ENCODE measurements at places on chromosomes 2 and 18.

DNA sequence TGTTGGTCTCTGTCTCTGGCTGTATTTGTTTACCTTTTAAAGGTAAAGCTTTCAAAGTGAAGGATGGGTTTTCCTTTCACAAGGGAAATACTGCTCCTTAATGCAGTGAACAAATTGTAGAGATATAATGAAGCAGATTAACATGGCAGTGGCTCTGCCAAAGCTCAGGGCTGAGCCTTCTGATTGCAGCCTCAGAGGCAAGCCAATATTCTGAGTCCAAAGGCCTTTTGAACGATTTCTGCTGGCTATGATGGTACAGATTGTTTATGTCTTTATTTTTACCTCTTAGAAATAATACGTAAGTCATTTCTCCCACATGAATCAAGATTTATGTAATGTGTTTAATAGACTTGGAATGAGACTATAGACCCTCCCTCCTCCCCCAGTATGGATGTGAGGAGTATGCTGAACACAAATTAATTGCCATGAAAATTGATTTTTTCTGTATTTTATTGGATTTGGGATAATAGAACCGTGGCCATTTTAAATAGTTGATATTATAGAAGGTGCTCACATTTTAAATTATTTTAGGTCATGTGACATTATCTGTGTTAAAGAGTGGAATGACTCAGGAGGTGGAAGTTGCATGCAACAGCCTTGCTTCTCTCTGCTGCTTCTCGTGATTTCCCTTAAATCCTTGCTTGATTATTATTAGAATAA is 772 bp downstream of the SCN2A start:
- no peak for DNase-seq

DNA sequence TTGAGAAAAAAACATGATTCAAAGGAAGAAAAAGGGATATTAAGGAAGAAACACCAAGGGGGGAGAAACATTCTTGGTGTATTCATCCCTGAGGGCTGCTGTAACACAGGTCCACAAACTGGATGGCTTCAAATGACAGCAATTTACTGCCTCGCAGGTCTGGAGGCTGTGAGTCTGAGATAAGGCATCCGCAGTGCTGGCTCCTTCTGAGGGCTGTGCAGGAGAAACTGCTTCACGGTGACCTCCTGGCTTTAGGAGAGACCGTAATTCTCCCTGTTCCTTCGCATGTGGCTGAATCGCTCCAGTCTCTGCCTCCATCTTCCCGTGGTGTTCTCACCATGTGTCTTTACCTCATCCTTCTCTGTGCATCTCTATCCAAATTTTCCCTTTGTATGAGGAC is 490.7 kb downstream of the EIPR1 start:
- DNase-seq, result no peak

DNA sequence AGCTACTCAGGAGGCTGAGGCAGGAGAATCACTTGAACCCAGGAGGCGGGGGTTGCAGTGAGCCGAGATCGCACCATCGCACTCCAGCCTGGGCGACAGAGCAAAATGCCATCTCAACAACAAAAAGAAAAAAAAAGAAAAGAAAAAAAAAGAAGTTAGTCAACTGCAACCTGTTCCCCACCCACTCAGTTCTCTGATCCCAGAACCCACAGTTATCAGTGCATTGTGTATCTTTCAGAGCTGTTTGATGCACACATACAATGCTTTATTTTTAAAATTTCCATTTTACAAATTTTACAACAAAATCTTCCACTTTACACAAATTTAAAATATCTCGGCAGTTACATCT is 14.0 kb downstream of the RNU2-63P start:
- no peak for DNase-seq

GRCh38 chr2:61911510-61911909 is 6.0 kb downstream of the COMMD1 start:
- no peak for DNase-seq

DNA sequence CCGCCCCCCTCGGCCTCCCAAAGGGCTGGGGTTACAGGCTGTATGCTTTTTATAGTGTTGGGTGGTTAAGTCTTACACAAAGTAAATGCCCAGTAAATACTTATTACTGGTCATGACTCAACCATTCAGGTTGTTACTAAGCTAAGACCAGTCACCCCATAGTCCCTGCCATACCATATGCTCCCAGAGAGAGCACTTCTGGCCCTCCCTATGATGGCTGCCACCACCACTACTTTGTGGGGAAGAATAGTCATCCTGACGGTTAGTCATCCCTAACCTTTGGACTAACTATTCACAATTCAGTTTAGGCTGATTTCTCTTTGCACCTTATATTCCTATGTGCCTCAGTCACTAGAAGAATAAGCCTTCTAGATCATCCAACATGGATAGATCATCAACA is 42.0 kb upstream of the MSH2 start:
- no peak for DNase-seq

DNA sequence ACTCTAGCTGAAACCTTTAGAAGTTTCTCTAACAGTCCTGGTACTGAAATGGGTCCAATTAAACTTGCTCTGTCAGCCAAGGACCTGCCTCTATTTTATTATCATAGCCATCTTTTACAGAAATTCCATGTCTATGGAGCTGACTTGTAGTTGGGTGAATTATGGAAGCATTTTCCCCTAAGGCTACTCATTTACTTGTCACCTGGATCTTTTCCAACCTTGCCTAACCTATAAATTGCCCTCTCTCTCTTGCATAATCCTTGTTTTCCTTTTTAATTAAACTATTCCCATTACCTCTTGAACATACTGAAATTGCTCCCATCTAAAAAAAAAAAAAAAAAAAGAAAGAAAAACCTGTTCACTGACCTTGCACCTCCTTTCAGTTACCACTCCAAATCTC is 74.6 kb upstream of the DOK6 start:
- DNase-seq, result no peak

GRCh38 chr2:95296880-95297487 is at the start of gene KCNIP3:
Gene KCNIP3, plus strand, starts transcription at chr2:95297347. Its CDS starts 92 bp downstream, at chr2:95297439.
- no peak for DNase-seq

GRCh38 chr2:116511426-116511825 is 1303.1 kb upstream of the DDX18 start:
- DNase-seq, result no peak

DNA sequence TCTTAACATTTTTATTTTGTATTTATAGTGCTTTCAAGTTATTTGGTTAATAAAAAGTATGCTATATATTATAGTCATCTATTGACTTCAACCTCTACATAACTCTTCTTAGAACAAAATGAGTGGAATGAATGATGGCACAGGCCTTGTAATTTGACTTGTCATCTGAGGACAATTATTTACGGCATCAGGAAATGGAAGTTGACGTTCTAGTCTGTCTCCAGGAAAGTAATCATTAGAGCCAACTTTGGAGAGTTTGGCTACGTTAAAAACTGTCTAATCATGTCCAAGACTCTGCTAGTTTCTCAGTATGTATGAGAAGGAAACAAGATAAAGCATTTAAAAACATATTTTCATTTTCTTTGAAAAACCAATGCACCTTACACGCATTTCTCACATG is 353.6 kb downstream of the ARHGAP15 start:
- no peak for DNase-seq

DNA sequence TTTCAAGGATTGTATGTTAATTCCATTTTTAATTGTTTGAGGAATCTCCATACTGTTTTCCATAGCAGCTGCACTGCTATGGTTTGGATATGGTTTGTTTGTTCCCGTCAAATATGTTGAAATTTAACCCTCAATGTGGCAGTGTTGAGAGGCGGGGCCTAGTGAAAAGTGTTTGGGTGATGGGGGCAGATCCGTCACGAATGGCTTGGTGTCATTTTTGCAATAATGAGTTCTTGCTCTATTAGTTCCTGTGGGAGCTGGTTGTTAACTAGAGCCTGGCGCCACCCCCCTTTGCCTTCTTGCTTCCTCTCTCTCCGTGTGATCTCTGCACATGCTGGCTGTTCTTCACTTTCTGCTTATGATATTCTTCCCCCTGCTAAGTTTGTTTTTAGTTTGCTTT is 71.4 kb upstream of the LDLRAD4 start:
- DNase-seq, result no peak

GRCh38 chr2:113901943-113902342 is 12.1 kb downstream of the ACTR3 start:
- DNase-seq, result no peak

DNA sequence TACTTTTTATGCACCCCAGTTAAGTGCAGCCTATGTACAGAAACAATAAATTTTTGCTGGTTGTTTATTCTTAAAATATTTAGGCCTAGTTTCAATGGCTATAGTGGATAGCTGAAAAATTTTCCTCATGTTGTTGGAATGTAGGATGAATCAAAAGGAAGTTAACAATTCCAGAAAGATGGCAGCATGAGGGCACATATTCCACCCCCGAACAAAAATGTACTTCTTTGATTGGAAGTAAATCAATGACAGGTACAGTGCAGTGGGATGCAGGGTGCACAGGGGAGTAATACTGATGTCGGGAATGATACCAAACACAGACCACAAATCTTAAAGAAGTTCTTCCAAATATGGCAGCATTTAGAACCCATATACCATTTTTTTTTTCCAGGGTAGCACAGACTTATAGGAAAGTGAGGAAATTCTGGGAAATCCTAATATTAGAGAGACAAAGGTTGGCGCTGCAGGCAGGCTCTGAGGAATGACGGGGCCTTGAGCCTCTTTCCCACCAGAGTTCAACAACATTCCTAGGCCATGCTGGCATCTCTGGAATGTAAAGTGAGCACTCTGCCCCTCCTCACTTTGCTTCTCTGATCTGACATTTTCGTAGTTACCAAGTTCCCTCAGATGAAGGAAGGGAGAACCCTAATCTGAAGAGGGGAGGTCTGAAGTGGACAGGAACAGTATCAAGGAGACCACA is 36.6 kb upstream of the IKZF2 start:
- DNase-seq, result no peak

- no peak for DNase-seq
These were observed 250.2 kb upstream of the MEX3C start for GRCh38 chr18:51447351-51448342.

DNA sequence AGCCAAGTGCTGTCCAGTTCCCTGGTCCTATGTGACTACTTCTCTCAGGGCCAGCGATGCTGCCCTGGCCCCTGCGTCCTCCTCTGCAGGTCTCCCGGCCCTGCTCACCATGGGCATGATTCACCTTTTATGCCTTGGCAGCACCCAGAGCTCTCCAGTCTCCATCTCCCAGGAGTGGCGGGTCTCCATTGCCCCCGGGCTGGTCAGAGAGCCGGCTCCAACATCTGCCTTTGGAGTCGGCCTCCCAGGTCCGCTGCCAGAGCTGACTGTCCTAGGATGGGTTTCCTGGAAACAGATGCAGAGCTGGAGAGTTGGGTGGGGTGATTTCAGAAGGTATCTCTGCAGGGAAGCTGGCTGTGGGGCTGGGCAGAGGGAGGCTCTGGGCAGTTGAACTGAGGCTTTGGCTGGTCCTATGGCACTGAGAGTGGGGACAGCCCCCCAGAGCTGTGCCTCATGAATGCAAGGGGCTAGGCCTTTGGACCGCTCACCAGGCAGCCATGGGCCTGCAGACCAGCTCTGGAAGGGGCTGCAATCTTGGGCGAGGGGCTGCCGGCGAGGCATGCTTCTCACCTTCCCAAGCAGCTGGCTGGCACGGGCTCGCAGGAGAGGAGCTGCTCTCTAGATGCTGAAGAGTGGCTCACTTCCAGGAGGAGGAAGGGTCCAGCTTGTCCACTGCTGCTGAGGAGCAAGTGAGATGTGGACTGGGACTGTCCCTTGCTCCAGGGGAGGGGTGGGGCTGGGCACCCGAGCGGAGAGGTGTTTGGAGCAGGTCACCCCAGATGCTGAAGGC is 59.8 kb upstream of the HS6ST1 start:
- DNase-seq, result no peak

- no peak for DNase-seq
These were observed 77.9 kb downstream of the DTNA start for GRCh38 chr18:34787931-34788532.

- DNase-seq, result no peak
These were observed 181.6 kb upstream of the HS6ST1 start for GRCh38 chr2:128500138-128500800.

DNA sequence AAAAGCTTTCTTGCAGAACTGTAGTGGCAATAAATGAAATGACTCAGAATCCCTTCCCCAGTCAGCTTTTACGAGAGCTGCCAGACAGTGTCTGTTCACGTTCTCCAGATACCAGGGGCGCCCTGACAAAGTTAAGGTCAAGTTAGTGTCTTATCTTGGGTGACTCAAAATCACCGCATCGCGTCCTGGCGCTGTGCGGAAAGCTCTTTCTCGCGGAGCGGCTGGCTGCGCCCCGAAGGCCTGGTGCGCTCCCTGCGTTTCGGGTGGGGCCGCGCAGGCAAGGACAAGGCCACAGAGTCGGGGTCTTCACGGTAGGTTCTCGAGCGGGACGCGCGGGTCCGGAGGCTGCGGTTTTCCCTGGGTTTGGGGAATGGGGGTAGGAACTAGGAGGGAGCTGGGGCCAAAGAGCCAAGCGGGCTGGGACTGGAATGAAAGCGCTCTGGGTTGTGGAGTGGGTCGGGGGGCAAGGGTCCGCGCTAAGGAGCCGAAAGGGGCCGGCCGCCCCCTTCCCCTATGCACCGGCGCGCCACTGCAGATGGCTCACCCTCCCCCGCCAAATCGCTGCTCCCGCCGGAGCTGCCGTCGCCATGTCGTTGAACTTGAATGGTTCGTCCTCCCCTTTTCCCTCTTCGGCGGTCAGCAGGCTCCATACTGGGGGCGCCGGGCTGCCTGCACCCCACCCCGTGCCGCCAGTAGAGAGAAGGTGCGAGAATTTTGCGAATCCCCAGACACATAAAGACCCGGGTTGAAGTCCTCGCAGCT is 2.6 kb upstream of the HOXD11 start:
- DNase-seq, result no peak

Data from stimulated activated CD4-positive, alpha-beta T cell treated with anti-CD3 and anti-CD28 coated beads, Interleukin-15, amount 100 ng/mL, for 1 hour (primary cell).